Daoy (cell line): ENCODE measurements at places on chromosomes 2 and 18. TPM values are rescaled to one million over a fixed set of nuclear protein-coding genes. Genes with fewer than 3 reads are reported as not detected.

GRCh38 chr2:157504623-157505022, 60.7 kb upstream of the CYTIP start:
- DNase-seq = no peak

- peak; percentile 7 for DNase-seq
These were observed 961 bp upstream of the SLC40A1 start for GRCh38 chr2:189581354-189582139.

- no peak for DNase-seq
These were observed 148.6 kb downstream of the NCK2 start for GRCh38 chr2:105893011-105893995.

CCDC85A gene
- total RNA-seq = 0.74 and 1.3 TPM in 2 replicates

- peak; percentile 13 for DNase-seq
These were observed 24.5 kb downstream of the SIGLEC15 start for GRCh38 chr18:45850021-45850420.

GRCh38 chr2:25165992-25166875, 2.1 kb downstream of the POMC start:
- peak; percentile 57 for DNase-seq
